ENCODE measurements at places on chromosomes 1 and 21. TPM values are rescaled to one million over a fixed set of nuclear protein-coding genes. Genes with fewer than 3 reads are reported as not detected.

LCE1A gene
- total RNA-seq: not detected

URB1 gene
- total RNA-seq: 13.7 TPM

DISC1 gene
- 10.4 TPM for total RNA-seq

NBPF4 gene
- total RNA-seq: not detected

LCE2C gene
- not detected for total RNA-seq

DCST1 gene
- not detected for total RNA-seq

C8A gene
- not detected for total RNA-seq

DNA sequence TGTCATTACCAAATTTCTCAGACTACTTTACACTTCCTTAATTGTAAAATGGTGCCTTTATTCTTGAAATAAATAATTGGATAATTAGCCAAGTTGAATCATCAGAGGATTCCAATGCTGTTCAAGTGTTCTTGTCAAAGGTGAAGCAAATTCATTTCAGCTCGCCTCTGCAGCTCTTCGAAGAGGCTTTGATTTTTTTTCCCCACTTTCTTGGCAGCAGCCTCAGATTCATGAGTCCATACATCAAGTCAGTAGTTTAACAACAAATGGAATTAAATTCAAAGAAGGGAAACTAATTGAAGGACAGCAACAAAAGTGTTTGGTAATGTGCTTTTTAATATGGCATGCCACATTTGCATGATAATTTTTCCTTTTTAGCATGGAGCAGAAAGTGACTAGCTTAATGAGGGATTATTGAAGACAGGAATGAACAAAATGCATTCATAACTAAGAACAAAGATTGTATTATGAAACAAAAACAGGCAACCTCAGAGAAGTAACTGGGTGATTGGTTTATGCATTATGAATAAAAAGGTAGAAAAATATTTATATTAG is 239.0 kb downstream of the USH2A start:
- no peaks in the 10 kb centered on the region for H3K27me3 ChIP-seq
- no peak overlapping the region for H3K27ac ChIP-seq
- no peaks in the 10 kb centered on the region for H3K4me1 ChIP-seq
- H3K36me3 ChIP-seq: no peaks in the 10 kb centered on the region

DNA sequence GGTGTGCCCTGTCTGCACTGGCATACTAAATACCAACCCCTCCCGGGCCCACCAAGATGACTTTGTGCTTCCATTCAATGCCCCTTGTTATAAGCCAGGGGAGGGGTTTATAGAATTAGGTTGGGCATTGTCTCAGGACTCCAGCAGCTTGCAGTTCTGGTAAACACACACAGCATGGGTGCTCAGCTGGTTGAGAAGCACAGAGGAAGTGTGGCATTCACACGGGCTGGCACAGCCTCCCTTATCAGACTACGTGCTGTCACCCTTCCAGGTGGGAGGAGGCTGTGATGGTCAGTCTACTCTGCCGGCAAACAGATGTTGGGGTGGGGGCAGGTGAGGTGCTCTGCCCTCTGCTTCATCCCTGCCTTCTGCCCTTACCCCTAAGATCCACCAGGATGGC is 15.0 kb upstream of the SLC6A17 start:
- no peak overlapping the region for H3K4me3 ChIP-seq
- DNase-seq: no peak
- peaks cover 83% of the 10 kb centered on the region for H3K27me3 ChIP-seq

DNA sequence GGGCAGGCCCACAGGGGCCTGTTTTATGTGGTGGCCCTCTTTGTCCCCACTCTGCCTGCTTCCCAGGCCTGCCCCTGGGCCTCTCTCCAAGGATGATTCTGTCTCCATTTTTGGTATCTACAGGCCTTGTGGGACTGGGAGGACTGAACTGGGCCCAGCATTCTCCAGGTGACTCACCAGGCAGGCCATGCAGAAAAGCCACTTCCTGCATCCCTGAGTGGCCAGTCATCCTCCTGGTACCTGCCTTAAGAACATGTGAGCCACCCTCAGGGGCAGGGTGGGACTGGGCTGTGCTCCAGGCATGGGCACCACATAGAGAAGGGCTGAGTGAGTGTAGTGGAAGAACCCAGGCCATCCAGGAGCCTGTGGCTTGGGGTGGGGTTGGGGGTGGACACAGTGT is 20.0 kb upstream of the BCAR3 start:
- H3K4me1 ChIP-seq: peaks cover 19% of the 10 kb centered on the region
- H3K36me3 ChIP-seq: no peaks in the 10 kb centered on the region
- no peak for DNase-seq
- no peak overlapping the region for H3K27ac ChIP-seq
- no peak overlapping the region for H3K4me3 ChIP-seq
- H3K27me3 ChIP-seq: no peaks in the 10 kb centered on the region

GRCh38 chr1:7623842-7624241 is 147.3 kb upstream of the VAMP3 start:
- H3K36me3 ChIP-seq: no peaks in the 10 kb centered on the region
- no peaks in the 10 kb centered on the region for H3K4me1 ChIP-seq
- no peak overlapping the region for H3K27ac ChIP-seq
- DNase-seq: peak; percentile 16

GRCh38 chr21:31366825-31367224 is 22.8 kb upstream of the TIAM1 start:
- no peak for DNase-seq
- H3K4me1 ChIP-seq: no peaks in the 10 kb centered on the region
- no peaks in the 10 kb centered on the region for H3K36me3 ChIP-seq
- no peaks in the 10 kb centered on the region for H3K27me3 ChIP-seq
- no peak overlapping the region for H3K27ac ChIP-seq
- H3K4me3 ChIP-seq: no peak overlapping the region

GRCh38 chr1:10943041-10943440 is 69.4 kb upstream of the TARDBP start:
- H3K4me3 ChIP-seq: no peak overlapping the region
- H3K36me3 ChIP-seq: no peaks in the 10 kb centered on the region
- peaks cover 22% of the 10 kb centered on the region for H3K4me1 ChIP-seq

GRCh38 chr1:87743256-87743655 is 414.6 kb downstream of the LMO4 start:
- no peak overlapping the region for H3K4me3 ChIP-seq
- no peaks in the 10 kb centered on the region for H3K36me3 ChIP-seq
- no peaks in the 10 kb centered on the region for H3K4me1 ChIP-seq
- no peak for DNase-seq
- no peaks in the 10 kb centered on the region for H3K27me3 ChIP-seq

- DNase-seq: no peak
- no peak overlapping the region for H3K4me3 ChIP-seq
- H3K4me1 ChIP-seq: no peaks in the 10 kb centered on the region
- H3K27me3 ChIP-seq: no peaks in the 10 kb centered on the region
Measured at GRCh38 chr1:7420470-7421100, 350.5 kb upstream of the VAMP3 start.

- H3K27me3 ChIP-seq: no peaks in the 10 kb centered on the region
- no peak for DNase-seq
- no peak overlapping the region for H3K27ac ChIP-seq
- H3K4me1 ChIP-seq: no peaks in the 10 kb centered on the region
- H3K4me3 ChIP-seq: no peak overlapping the region
- no peaks in the 10 kb centered on the region for H3K36me3 ChIP-seq
Measured at GRCh38 chr1:215824245-215824644, 257.1 kb downstream of the KCTD3 start.

DNA sequence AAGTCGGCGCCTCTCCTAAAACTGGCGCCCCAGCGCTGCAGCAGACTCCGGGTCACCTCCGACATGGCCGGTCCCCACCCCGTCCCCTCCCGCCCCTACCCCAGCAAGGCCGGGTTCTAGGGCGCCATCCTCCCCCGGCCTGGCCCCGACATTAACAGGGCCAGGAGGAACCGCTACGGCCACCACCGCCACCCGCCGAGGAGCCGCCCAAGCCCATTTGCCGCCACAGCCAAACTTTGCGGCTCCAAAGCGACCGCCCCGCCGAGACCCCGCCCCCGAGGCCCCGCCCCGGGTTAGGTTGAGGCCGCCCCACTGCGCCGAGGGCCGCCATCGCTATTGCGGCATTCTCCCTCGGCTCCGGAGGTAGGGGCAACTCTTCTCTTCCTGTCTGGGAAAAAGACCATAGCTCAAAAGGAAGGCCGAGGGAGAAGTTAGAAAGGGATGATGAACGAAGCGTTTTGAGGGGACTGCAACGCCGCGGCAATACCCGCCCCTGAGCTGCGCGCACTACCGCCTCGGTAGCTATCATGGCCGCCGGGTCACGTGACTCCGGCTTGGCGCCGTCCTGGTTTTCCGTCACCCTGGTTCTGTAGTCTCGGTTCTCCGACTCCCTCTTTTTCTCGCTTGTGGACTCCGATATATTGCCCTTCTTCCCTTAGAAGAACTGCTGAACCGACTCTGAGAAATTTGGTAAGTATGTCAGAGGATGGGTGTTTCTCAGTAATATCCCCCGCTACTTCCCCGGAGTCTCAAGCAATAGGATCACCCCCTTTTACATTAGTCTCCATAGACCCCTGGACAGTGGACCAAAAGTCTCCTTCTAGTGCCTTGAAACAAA is at the start of the genes AIDA and BROX:
Gene AIDA, minus strand, starts transcription at position 239 of the 838 bp plus-strand sequence. Its CDS starts 174 bp downstream, at position 65.
Gene BROX, plus strand, starts transcription at position 312 of the 838 bp plus-strand sequence. CDS start 3,136 bp downstream, outside the sequence.
- DNase-seq: peak; percentile 93
- H3K27me3 ChIP-seq: no peaks in the 10 kb centered on the region
- H3K4me1 ChIP-seq: peaks cover 24% of the 10 kb centered on the region
- peak within 1 kb of the TSS; percentile 99 for H3K27ac ChIP-seq
- peaks cover 25% of the 10 kb centered on the region for H3K36me3 ChIP-seq
- peak within 1 kb of the TSS; percentile 73 for H3K4me3 ChIP-seq

DNA sequence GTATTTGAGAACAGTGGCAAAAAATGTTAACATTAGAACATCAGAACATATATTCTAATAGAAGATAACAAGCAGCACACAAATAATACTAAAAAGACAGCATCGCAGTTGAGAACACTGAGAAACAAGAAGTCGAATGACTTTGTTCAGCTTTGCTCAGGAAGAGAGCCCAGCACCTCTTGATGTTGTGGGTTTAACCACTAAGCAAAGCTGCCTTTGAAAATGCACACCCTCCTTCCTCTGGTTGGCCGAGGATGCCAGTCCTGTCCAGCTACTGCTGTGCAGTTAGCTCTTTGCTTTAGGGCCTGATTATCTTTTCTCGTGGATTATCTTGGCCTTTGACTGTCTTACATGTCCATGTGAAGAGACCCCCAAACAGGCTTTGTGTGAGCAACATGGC is 60.5 kb downstream of the SPATA46 start:
- DNase-seq: no peak
- peaks cover 13% of the 10 kb centered on the region for H3K4me1 ChIP-seq
- H3K27ac ChIP-seq: no peak overlapping the region
- no peaks in the 10 kb centered on the region for H3K36me3 ChIP-seq

- peak; percentile 28 for DNase-seq
- no peak overlapping the region for H3K4me3 ChIP-seq
- H3K27ac ChIP-seq: no peak overlapping the region
- H3K27me3 ChIP-seq: no peaks in the 10 kb centered on the region
- no peaks in the 10 kb centered on the region for H3K4me1 ChIP-seq
Measured at GRCh38 chr1:91513160-91513559, 12.5 kb downstream of the CDC7 start.

DNA sequence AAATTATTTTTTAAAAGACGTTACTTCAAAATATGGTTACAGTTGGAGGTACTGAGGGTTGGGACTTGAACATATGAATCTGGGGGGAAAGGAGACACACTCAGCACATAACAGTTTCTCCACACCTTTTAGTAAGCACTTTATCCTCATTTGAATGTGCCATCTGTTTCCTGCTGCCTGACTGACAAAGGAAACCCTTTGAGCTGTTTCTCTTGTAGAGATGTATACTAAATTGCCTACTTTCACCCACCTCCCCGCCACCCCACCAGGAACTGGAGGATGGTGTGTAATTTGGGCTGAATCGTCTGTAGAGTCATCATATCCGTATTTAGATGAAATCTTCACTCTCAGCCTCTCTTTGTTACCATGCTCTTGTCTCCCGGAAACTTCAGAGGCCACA is 108.1 kb downstream of the KAZN start:
- H3K27me3 ChIP-seq: no peaks in the 10 kb centered on the region
- no peak overlapping the region for H3K4me3 ChIP-seq
- H3K27ac ChIP-seq: no peak overlapping the region
- no peak for DNase-seq
- H3K4me1 ChIP-seq: no peaks in the 10 kb centered on the region

DNA sequence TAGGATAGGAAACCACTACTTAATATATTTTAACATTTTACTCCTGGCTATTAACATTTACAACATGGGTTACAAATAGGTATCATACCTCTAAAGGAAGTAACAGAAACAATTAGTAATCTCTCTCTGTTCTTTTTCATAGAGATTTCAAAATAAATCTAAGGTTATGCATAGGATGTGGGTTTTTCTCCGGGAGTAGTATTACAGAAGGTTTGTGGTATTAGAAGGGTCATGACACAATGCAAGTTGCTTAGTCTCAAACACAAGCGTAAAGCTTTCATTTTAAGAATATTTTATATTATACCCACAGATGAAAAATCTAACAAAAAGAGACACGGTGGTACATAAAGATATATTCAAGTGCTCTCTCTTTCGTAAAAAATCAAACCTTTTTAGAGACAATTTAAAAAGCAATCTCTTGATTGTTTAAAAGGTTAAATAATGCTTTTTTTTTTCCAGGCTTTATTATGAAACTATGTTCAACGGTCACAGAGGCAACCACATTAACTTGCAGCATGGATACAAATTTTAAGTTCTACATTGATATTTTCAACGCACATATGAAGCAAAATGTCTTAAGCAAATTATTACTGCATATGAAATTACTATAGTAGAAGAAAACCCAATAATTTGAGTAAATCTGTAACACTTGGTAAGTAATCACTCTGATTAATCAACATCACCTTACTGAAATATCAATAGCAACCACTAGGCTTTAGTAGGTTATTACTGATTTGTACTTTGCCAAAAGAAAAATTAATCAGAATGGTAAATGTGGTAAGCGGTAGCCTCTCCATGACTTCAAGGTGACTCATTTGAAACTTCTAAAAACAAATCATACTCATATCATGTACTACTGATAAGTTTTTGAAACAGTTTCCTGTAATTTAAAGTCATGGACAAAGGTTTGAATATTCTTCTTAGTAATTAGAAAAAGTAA is 97.4 kb upstream of the GFI1 start:
- peak overlapping the region; percentile 59 for H3K27ac ChIP-seq
- H3K27me3 ChIP-seq: no peaks in the 10 kb centered on the region
- H3K4me1 ChIP-seq: no peaks in the 10 kb centered on the region
- no peak overlapping the region for H3K4me3 ChIP-seq
- no peaks in the 10 kb centered on the region for H3K36me3 ChIP-seq
- DNase-seq: no peak

GRCh38 chr1:226965581-226966440 is 25.7 kb downstream of the COQ8A start:
- H3K4me3 ChIP-seq: no peak overlapping the region
- DNase-seq: peak; percentile 76
- peaks cover 35% of the 10 kb centered on the region for H3K36me3 ChIP-seq
- H3K4me1 ChIP-seq: no peaks in the 10 kb centered on the region
- no peaks in the 10 kb centered on the region for H3K27me3 ChIP-seq

- peaks cover 26% of the 10 kb centered on the region for H3K4me1 ChIP-seq
- H3K4me3 ChIP-seq: no peak overlapping the region
- DNase-seq: no peak
Measured at GRCh38 chr1:91827459-91828321, 58.3 kb downstream of the TGFBR3 start.

DNA sequence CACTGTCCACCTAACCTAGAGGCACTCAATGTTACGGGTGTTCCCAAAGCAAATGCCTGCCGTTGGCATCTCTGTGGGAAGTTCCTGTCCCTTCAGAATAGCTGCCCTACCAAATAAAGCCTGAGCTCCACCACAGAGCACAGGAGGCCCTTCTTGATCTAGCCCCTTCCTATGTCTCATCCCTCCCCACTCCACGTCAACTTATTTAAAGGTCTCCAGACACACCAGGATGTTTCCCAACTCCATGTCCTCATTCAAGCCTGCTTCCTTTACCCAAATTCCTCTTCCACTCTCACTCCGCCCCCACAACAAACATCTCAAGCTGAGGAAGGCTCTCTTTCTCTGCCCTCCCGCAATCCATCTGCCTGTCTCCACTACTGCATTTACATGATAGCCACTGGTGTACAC is 87.7 kb downstream of the TGFBR3 start:
- no peaks in the 10 kb centered on the region for H3K27me3 ChIP-seq
- H3K36me3 ChIP-seq: no peaks in the 10 kb centered on the region
- H3K27ac ChIP-seq: peak overlapping the region; percentile 23
- H3K4me1 ChIP-seq: peaks cover 8% of the 10 kb centered on the region
